Natural killer cell (primary cell): ENCODE measurements at places on chromosomes 16 and 17. TPM values are rescaled to one million over a fixed set of nuclear protein-coding genes. Genes with fewer than 3 reads are reported as not detected.
A peak's percentile ranks its signal among the peaks of the same experiment; 100 is the strongest.

Gene FGF11
- total RNA-seq, result 4.2 TPM

Gene ELMO3
- total RNA-seq, result 3.3 TPM

Gene ERBB2
- total RNA-seq, result 77.6 TPM

Gene CES1
- total RNA-seq, result 1.4 TPM

Gene GDPD3
- 5.3 TPM for total RNA-seq

Gene TP53TG3B
- not detected for total RNA-seq

Gene QRICH2
- total RNA-seq, result 2.3 TPM

Gene NPIPB2
- total RNA-seq, result 43.3 TPM

Gene ORC6
- total RNA-seq, result 5.9 TPM

Gene DLX3
- total RNA-seq, result not detected

Gene NPB
- not detected for total RNA-seq

Gene FADS6
- total RNA-seq, result not detected

GRCh38 chr16:57911743-57912142, 59.2 kb downstream of the CNGB1 start:
- no peak overlapping the region for H3K27ac ChIP-seq
- H3K4me3 ChIP-seq, result no peak overlapping the region

- no peak for DNase-seq
- H3K4me1 ChIP-seq, result peaks cover 8% of the 10 kb centered on the region
- no peak overlapping the region for H3K4me3 ChIP-seq
Observed at GRCh38 chr17:42783791-42784138, 3.4 kb downstream of the WNK4 start.

- H3K36me3 ChIP-seq, result no peaks in the 10 kb centered on the region
- H3K27me3 ChIP-seq, result no peaks in the 10 kb centered on the region
- H3K4me1 ChIP-seq, result peaks cover 15% of the 10 kb centered on the region
- DNase-seq, result no peak
- H3K4me3 ChIP-seq, result no peak overlapping the region
Observed at GRCh38 chr16:25023556-25023955, 8.4 kb upstream of the ARHGAP17 start.

DNA sequence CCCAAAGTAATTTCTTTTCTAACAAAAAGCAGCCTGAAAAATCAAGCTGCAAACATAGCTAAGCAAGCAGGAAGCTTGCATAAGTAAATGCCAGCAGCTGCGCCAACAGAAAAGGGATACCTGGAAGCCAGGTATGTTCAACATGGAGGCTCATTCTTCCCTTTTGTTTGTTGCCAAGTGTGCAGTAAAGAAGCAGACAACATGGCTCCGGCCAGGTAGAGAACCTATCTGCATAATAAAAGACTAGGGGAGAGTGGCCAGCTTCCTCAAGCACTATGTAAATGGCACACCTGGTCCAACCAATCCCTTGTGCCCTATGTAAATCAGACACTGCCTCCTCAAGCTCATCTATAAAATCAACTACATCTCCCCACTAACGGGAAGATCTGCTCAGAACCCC, 1407.0 kb downstream of the CDH11 start:
- no peak overlapping the region for H3K4me3 ChIP-seq
- DNase-seq, result no peak
- no peaks in the 10 kb centered on the region for H3K27me3 ChIP-seq
- H3K36me3 ChIP-seq, result no peaks in the 10 kb centered on the region
- H3K4me1 ChIP-seq, result no peaks in the 10 kb centered on the region

GRCh38 chr17:12127667-12128066, 107.0 kb downstream of the MAP2K4 start:
- H3K27ac ChIP-seq, result no peak overlapping the region
- H3K4me1 ChIP-seq, result no peaks in the 10 kb centered on the region
- no peak overlapping the region for H3K4me3 ChIP-seq

- peaks cover 2% of the 10 kb centered on the region for H3K36me3 ChIP-seq
- no peak for DNase-seq
- H3K27ac ChIP-seq, result no peak overlapping the region
- H3K27me3 ChIP-seq, result no peaks in the 10 kb centered on the region
Observed at GRCh38 chr16:75343286-75343685, 90.0 kb downstream of the CFDP1 start.

GRCh38 chr16:85563515-85564276, 49.4 kb upstream of the GSE1 start:
- no peaks in the 10 kb centered on the region for H3K36me3 ChIP-seq
- DNase-seq, result no peak
- no peak overlapping the region for H3K27ac ChIP-seq
- no peaks in the 10 kb centered on the region for H3K27me3 ChIP-seq
- peaks cover 85% of the 10 kb centered on the region for H3K4me1 ChIP-seq

GRCh38 chr16:57284952-57285363, 486 bp upstream of the PLLP start:
- H3K36me3 ChIP-seq, result no peaks in the 10 kb centered on the region
- H3K27me3 ChIP-seq, result peaks cover 18% of the 10 kb centered on the region
- H3K4me3 ChIP-seq, result peak overlapping the region; percentile 27
- peaks cover 13% of the 10 kb centered on the region for H3K4me1 ChIP-seq
- DNase-seq, result no peak

DNA sequence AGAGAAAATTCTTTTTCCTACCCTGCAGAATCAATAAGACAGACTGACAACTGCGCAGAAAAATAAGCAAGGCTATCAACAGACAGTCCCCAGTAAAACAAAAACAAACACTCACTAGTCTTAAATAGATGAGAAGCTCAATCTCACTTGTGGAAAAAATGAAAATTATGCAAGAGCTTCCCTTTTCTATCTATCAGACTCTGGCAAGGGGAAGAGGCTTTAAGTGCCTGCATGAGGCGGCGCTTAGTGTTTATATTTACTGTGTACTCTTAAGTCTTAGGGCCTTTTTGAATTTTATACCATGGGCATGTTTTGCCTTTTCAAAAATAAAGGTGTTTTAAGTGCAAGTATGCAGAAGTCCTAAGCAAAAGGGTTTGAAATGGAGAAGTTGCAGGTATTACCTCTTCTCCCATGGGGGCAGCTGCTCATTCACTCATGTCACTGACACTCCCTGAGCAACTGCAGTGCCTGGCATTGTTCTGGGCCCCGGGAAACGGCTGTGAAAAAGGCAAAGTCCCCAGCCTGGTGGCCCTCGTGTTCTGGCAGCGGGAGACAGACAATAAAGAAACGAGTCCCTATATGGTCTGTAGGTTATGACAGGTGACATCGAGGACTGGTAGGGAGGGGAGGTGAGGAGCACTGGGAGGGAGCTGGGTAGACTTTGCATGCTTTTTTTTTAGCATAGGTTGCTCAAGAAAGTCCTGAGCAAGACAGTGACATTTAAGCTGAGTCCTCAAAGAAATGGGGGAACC, 35.2 kb downstream of the HSBP1 start:
- H3K27ac ChIP-seq, result no peak overlapping the region
- peaks cover 4% of the 10 kb centered on the region for H3K4me1 ChIP-seq
- no peaks in the 10 kb centered on the region for H3K27me3 ChIP-seq
- H3K36me3 ChIP-seq, result no peaks in the 10 kb centered on the region
- H3K4me3 ChIP-seq, result no peak overlapping the region

DNA sequence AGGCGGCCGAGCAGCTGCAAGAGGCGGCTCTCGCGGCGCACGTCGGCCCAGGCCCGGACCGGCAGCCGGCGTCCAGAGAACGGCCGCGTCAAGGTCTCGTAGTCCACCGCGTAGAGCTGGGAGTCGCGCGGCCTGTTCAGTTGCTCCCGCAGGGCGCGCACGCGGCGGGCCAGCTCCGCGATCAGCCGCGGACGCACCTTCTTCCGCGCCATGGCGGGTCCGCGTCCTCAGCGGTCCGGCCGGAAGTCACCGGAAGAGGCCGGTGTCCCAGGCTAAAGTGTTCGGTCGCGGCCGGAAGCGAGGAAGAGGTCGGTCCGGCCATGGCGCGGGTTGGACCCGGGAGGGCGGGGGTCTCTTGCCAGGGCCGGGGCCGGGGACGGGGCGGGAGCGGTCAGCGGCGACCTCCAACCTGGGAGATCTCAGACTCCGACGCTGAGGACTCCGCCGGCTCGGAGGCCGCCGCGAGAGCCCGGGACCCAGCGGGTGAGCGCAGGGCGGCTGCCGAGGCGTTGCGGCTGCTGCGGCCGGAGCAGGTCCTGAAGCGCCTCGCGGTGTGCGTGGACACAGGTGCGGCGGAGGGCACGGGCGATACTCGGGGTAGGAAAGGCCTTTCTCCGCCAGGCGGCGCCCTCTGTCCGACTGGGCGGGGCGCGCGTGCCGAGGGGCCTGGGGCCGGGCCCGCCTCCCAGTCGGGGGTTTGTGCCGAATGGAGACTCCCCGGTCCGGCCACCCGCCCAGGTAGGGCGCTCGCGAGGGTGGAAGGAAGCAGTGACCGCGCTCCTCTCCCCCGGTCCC, at the start of gene MRPS34:
MRPS34 (minus strand) TSS at position 227 of the 795 bp plus-strand sequence; CDS start at position 212, 15 bp downstream.
- DNase-seq, result peak; percentile 79
- peaks cover 41% of the 10 kb centered on the region for H3K4me1 ChIP-seq
- H3K27me3 ChIP-seq, result no peaks in the 10 kb centered on the region
- peak within 1 kb of the TSS; percentile 54 for H3K27ac ChIP-seq
- H3K4me3 ChIP-seq, result peak within 1 kb of the TSS; percentile 61

DNA sequence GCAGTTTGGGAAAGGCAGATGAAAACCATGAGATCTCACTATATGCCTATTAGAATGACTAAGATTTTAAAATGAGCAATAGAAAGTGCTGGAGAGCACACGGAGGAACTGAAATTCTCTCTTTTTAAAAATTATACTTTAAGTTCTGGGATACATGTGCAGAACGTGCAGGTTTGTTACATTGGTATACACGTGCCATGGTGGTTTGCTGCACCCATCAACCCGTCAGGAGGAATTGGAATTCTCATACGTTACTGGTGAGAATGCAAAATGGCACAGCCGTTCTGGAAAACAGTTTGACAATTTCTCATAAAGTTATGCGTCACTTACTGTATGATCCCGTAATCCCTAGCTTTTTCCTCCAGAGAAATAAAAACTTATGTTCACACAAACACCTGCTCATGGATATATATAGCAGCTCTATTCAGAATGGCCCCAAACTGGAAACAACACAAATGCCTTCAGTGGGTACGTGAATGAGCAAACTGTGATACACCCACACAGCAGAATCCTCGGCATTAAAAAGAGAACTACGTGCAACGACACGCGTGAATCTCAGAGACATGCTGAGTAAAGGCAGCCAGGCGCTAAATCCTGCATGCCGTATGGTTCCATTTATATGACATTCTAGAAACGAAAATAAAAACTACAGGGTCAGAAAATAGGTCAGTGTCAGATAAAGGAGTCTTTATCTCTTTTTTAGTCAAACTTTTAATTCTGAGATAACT, 11.8 kb downstream of the PIK3R6 start:
- no peaks in the 10 kb centered on the region for H3K27me3 ChIP-seq
- H3K36me3 ChIP-seq, result no peaks in the 10 kb centered on the region
- H3K4me3 ChIP-seq, result no peak overlapping the region
- H3K4me1 ChIP-seq, result peaks cover 28% of the 10 kb centered on the region
- H3K27ac ChIP-seq, result no peak overlapping the region

DNA sequence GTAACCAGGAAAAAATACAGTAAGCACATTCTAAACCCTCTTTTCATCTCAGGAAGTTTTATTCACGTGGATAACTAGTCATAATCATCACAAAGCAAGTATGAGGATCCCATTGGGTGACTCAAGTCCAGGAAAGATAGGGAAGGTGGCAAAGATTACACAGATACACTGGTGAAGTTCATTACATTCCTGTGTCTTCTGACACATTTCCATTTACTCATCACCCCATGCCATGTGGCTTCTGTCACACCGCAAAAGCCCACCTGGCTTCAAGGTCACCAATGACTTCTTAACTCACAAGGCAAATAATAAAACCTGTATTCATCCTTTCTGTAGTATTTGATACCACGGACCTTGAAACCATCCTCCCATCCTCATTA, 17.0 kb downstream of the HS3ST3A1 start:
- no peak overlapping the region for H3K27ac ChIP-seq
- H3K4me3 ChIP-seq, result no peak overlapping the region
- no peaks in the 10 kb centered on the region for H3K36me3 ChIP-seq

DNA sequence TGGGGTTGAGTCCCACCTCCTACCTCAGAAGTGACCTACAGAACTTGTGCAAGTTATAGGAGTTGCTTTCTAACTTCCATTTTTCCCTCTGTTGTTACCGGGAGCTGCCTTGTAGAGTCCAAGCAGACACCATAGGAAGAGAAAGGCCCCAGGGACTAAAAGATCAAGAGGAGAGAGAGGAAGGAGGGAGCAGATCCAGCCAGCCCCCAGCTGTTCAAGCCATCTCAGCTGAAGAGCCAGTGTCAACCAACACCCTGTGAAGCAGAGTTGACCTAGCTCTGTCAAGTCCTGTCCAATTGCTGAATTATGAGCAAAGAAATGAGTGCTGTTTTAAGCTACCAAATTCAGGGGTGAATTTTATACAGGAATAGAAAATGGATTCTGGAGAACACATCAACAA, 34.9 kb upstream of the CACNG4 start:
- no peaks in the 10 kb centered on the region for H3K4me1 ChIP-seq
- no peaks in the 10 kb centered on the region for H3K36me3 ChIP-seq
- no peak for DNase-seq
- H3K27ac ChIP-seq, result no peak overlapping the region
- no peak overlapping the region for H3K4me3 ChIP-seq
- H3K27me3 ChIP-seq, result no peaks in the 10 kb centered on the region

GRCh38 chr16:72915331-72915730, 132.6 kb downstream of the ZFHX3 start:
- no peaks in the 10 kb centered on the region for H3K27me3 ChIP-seq
- no peak overlapping the region for H3K4me3 ChIP-seq
- H3K27ac ChIP-seq, result no peak overlapping the region
- DNase-seq, result no peak
- peaks cover 2% of the 10 kb centered on the region for H3K4me1 ChIP-seq

- no peaks in the 10 kb centered on the region for H3K36me3 ChIP-seq
- H3K27ac ChIP-seq, result no peak overlapping the region
- no peak overlapping the region for H3K4me3 ChIP-seq
- no peaks in the 10 kb centered on the region for H3K27me3 ChIP-seq
Observed at GRCh38 chr16:82201926-82202325, 31.9 kb upstream of the MPHOSPH6 start.

DNA sequence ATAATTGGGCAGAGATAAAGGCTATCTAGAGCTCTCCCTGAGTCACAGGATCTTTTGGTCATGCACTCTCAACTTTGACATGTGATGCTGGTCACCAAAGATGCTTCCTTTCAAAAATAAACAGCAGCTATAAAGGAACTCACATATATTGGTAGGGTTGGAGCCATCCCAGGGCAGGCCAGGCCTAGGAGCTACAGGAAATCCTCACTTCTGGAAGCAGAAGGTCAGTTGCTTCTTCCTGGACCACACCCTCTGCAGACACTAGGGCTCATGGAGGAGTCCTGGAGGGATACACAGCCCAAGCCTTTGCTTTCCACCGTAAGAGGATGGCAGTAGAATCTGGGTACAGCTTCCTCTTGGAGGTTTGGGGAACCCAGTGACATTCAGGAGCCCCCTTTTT, 24.6 kb downstream of the SOST start:
- H3K27me3 ChIP-seq, result no peaks in the 10 kb centered on the region
- no peak overlapping the region for H3K4me3 ChIP-seq
- H3K27ac ChIP-seq, result no peak overlapping the region
- no peaks in the 10 kb centered on the region for H3K36me3 ChIP-seq
- DNase-seq, result no peak
- no peaks in the 10 kb centered on the region for H3K4me1 ChIP-seq

GRCh38 chr17:2881295-2881694, 85.1 kb downstream of the RAP1GAP2 start:
- no peak for DNase-seq
- peaks cover 4% of the 10 kb centered on the region for H3K36me3 ChIP-seq
- H3K4me1 ChIP-seq, result peaks cover 54% of the 10 kb centered on the region
- H3K4me3 ChIP-seq, result no peak overlapping the region
- H3K27ac ChIP-seq, result no peak overlapping the region
